ENCODE measurements at places on chromosomes 5 and 9.
A peak's percentile ranks its signal among the peaks of the same experiment; 100 is the strongest.

GRCh38 chr9:136283291-136284235, 20.3 kb downstream of the CCDC187 start:
- peak; percentile 79 for DNase-seq

GRCh38 chr5:53029608-53030007, 40.5 kb downstream of the ITGA2 start:
- DNase-seq: no peak

- no peak for DNase-seq
Observed at GRCh38 chr5:141656396-141656795, 5.2 kb upstream of the FCHSD1 start.

DNA sequence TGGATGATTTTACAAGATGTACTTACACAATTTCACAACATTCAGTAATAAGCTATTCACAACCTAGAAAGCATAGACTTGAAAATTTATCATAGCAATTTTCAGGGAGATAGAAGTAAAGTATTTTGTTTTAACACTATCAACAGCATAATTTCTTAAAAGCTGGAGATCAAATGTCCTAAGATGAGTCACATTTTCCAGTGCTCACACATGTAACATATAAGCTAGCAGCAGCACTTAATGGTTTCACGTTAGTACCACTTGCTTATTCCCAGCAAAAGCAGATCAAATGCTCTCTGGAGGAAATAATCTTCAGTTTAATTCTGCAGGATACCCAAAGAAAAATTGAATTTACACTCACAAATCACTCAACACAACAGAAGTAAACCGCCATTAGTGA, 6.5 kb downstream of the OR13C8 start:
- no peak for DNase-seq

DNA sequence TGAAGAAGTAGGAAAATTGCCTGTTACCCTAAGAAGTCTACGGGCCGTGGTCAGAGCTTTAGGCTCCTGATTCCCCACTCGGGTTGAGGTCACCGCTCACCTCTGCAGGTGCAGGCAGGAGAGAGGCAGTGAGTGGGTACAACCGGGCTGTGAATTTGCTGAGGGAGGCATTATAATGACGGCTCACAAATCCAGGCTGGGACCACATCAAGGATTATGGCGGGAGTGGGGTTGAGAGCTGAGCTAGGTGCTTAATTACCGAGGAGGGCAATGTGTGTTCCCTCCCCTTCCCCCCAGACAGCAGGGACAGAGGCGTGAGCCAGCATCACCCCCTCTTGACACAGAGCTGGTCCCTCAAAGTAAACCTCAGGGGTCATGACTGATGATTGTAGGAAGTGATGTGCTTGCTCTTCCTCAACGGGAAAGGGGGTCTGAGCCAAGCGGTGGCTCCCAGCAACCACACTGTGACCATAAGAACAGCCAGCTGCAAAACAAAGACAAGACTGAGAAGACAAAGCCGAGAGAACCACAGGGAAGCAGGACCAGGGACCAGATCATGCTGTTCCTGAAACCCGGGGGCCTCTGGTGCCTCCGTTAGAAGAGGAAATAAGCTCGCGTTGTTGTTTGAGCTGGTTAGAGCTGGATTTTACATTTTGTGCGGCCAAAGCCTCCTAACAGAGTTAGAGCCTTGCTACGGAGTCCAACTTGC, 77.7 kb downstream of the OLFM1 start:
- DNase-seq: no peak

DNA sequence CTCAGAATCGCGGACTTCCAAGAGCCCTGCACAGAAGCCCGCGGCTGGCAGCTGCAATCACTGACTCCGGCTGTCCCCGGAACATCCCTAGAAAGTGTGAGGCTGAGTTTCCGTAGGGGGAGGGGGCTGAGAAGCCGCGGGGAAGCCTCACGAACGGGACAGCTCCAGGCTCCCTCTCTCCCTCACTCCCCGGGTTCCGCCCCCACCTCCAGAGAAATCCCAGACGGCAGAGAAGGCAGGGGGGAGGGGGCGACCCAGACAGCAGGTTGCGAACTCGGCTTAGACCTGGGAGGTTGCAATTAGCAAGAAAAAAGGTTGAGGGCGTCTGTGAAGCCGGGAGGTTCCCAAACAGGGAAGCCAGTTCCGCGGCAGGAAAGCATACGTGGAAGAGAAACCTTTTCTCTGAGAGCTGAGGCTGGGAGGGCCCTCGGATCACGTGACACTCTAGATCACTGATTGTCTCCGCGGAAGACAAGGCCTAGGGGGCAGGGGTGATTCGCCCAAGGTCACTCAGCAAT, 73.8 kb upstream of the CPLX2 start:
- no peak for DNase-seq

DNA sequence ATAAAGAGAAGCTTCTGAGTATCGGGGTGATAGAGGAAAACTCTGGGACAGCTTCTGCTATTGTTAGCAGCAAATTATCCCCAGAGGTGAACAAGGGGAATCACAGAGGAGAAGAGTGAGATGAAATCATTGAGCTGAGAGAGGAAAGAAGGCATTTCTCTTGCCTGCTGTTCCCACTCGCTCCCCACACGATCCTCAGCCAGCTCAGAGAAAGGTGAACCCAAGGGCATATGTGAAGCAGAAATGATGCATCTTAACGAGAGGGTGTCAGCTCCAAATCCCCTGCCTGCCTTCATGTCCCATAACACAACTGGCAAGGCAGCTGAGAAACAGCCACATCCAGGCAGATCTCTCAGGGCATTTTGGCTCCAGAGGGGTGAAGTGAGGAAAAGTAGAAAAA, 111.6 kb downstream of the BRINP1 start:
- no peak for DNase-seq

DNA sequence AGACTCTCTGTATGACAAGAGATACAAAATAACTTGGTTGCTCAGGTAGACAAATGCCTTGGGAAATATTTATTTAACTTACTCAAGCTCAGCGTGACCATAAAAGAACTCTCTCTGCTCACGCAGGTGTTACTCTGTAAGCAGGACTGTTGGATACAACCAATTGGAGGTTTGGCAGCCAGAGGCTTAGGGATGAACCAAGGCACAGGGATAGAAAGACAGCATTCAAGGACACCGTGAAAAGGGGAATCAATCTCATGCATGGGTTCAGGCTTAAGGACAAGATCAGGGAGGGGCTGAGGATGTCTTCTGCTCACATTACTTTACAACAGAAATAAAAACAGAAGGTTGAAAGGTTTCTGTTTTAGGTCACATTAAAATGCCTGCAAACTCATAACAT, 389.0 kb upstream of the BRINP1 start:
- DNase-seq: no peak

Measured in activated naive CD8-positive, alpha-beta T cell treated with anti-CD3 and anti-CD28 coated beads, Interleukin-2, amount 50 U/mL, for 24 hours (primary cell).